LHCN-M2 (cell line): ENCODE measurements at places on chromosomes 2 and 18. TPM values are rescaled to one million over a fixed set of nuclear protein-coding genes. Genes with fewer than 3 reads are reported as not detected.
A peak's percentile ranks its signal among the peaks of the same experiment; 100 is the strongest.

GRCh38 chr18:34911661-34912384, 129.4 kb upstream of the MAPRE2 start:
- DNase-seq: peak; percentile 58

GRCh38 chr2:1685078-1685956, 59.0 kb downstream of the PXDN start:
- DNase-seq: no peak

DNA sequence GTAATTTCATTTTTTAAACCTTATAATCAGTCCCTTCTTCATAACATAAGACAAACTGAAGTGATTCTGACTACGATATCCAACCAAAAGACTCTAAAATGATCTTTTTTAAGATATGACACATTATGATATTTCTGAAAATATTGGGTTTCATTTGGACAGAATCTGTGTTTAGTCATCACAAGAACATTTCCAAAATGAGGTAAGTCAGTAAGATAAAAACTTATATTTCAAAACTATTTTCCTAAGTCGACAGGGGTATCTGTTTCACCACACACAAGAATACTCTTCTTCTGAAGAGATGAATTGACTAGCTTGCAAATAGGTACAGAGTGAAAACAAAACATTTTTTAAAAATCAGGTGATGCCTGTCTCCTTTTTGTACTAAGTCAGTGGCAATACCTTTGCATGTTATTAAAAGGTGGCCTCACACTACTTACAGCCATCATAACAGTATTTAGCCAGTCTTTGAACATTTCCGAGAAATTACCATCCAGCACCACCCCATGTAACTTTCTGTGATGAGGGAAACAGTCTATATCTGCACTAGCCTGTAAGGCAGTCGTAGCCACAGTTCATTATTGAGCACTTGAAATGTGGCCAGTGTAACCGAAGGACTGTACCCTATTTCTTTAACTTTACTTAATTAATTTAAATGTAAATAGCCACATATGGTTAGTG, 13.5 kb downstream of the STK39 start:
- peak; percentile 74 for DNase-seq

- DNase-seq: no peak
Observed at GRCh38 chr2:68266655-68267054, 14.3 kb upstream of the PPP3R1 start.

- no peak for DNase-seq
Observed at GRCh38 chr2:230935130-230935430, 10.0 kb upstream of the GPR55 start.

- no peak for DNase-seq
Observed at GRCh38 chr18:45197526-45197970, 417.7 kb upstream of the SLC14A2 start.

GRCh38 chr2:237262838-237263771, 150.9 kb downstream of the COL6A3 start:
- peak; percentile 75 for DNase-seq

The CASP10 gene
- total RNA-seq: 0.38 and 0.52 TPM in 2 replicates
